Effector memory CD8-positive, alpha-beta T cell (primary cell): ENCODE measurements at places on chromosomes 5 and 9.
A peak's percentile ranks its signal among the peaks of the same experiment; 100 is the strongest.

GRCh38 chr5:151083081-151083676, 2.3 kb upstream of the TNIP1 start:
- peak; percentile 28 for DNase-seq

DNA sequence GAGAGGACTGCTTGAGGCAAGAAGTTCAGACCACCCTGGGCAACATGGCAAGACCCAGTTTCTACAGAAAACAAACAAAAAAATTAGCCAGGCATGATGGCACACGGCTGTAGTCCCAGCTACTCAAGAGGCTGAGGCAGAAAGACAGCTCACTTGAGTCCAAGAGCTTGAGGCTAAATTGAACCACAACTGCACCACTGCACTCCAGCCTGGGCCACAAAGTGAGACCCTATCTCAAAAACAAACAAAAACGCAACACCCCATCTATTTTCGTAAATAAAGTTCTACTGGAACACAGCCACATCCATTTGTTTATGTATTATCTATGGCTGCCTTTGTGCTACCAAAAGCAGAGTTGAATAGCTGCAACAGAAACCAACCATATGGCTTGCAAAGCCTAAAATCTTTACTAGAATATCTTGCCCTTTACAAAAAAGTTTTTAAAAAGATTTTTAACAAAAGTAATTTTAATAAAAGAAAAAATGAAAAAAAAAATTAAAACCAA, 67.5 kb downstream of the SETX start:
- no peak for DNase-seq

GRCh38 chr5:82734347-82734746, 342.8 kb downstream of the TMEM167A start:
- DNase-seq = no peak

DNA sequence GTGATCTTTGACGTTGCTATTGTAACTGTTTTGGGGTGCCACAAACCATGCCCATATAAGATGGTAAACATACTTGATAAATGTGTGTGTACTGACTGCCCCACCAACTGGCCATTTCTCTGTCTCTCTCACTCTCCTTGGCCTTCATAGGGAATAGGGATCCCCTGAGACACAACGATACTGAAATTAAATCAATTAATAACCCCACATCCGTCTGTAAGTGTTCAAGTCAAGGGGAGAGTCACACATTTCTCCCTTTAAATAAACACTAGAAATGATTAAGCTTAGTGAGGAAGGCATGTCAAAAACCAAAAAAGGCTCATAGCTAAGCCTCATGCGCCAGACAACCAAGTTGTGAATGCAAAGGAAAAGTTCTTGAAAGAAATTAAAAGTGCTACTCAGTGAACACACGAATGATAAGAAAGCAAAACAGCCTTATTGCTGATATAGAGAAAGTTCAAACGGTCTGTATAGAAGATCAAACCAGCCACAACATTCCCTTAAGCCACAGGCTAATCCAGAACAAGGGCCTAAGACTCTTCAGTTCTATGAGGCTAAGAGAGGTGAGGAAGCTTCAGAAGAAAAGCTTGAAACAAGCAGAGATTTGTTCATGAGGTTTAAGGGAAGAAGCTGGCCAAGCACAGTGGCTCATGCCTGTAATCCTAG, 111.1 kb downstream of the UGCG start:
- DNase-seq = no peak

DNA sequence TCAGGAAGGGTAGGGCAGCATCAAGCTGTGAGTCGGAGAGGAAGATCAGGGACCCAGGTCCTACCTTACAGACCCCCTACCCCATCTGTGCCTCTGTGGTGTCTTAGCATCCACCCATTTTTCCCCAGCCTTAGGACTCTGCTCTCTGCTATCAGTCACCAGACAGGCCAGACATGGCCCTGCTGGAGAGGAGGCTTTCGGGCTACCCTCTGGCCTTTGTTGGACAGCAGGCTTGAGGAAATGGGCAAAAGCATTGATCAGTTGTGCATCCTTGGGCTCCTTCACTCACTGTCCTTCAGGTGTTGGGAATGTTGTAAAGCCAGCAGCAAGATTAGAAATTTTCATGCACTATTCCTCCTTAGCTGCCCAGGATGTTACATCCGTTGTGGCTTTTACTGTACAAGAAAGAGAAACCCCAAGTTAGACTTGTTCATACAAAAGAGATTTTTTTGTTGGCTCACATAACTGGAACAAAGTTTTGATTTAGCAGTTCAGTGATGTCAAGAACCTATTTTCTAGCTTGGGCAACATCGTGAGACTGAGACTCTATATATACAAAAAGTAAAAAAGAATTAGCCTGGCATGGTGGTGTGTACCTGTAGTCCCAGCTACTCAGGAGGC, 17.4 kb upstream of the TNFAIP8 start:
- no peak for DNase-seq

- DNase-seq = no peak
These were observed 9.6 kb upstream of the NME5 start for GRCh38 chr5:138148811-138149210.

DNA sequence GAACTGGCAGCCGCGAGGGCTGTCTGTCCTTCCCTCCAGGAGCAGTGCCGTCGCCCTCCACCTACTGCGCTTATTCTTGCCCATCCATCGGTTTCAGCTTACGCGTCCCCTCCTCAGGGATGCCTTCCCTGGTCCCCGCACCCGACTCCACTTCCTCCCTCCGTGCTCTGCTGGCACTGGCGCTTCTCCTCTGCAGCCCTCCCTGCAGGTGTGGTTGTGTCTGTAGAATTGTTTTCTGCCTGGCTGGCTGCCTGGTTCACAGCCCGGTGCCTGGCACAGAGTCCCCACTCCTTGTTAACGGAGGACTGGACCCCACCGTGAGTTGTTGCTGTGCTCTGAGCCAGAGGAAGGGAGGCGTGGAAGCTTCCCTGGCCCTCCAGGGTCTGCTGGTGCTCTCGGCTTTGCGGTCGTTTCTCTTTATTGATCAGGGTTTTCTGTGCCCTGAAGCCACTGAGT, 5.7 kb downstream of the NTMT1 start:
- DNase-seq = no peak

GRCh38 chr5:61625137-61625561, 293.1 kb downstream of the ZSWIM6 start:
- no peak for DNase-seq
